WTC11 (cell line): ENCODE measurements at places on chromosomes 4 and X. TPM values are rescaled to one million over a fixed set of nuclear protein-coding genes. Genes with fewer than 3 reads are reported as not detected.
A peak's percentile ranks its signal among the peaks of the same experiment; 100 is the strongest.

DNA sequence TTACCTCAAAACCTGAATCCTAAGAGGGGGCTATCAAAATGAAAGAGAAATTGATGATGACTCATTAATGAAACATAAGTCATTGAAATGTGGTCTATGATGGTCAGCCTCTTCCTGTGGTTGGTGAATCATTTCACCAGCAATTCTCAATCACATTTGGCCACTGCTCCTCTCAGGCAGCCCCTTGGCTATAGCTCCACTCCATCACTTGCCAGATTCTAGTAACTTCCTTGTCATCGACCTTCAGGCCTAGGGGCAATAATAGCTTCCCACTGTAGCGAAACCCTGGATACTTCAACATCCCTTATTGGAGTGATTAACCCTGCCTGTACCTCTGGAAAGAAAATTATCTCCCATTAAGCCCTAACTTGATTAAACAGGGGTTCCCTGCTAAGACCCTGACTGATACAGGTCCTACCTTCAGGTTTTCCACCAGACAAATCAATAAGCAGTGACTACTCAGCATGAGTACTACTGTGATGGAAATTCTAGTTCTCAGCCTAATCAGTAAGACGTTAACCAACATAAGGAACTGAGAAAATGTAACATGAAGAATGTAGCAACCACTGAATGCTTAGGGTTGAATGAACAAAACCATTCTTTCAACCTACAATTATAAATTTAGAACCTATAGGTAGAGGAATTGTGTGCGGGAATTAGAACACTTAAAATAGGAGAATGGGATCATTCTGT lies 30.4 kb downstream of the ADH7 start:
- H3K4me3 ChIP-seq, result no peak overlapping the region
- no peak overlapping the region for H3K27ac ChIP-seq
- peaks cover 20% of the 10 kb centered on the region for H3K4me1 ChIP-seq
- no peak for DNase-seq
- no peaks in the 10 kb centered on the region for H3K27me3 ChIP-seq

DNA sequence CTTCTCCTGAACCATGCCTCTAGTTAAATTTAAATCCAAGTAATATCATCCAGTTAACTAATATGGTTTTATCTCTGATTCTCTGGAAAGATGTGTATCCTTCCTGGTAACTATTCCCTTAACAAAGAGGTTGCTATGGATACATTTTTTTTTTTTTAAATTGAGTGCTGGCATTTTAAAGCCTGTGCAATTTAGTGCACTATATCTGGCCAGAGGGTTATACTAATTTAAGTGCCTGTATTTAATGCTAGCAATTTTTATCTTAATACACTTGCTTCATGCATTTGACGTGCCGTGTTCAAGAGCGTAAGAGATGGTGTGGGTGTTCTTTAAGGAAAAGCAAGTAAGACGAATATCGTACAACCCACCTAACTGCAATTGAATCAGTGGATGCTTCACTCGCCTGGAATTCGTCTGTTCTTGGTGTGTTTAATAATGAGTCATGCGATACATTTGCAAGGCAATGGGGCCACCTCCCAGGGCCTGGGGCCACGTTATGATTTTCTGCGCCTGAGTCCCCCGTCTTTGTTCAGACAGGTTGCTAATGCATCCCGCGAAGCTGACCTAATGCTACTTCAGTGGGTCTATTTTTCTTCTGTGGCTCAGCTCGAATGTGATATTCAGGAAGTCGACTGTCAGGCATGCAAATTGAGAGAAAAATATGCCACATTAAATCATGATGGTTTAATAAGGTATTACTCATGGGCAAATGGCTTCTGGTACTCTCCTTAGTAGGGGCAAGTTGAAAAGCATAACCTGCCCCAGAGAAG lies 14.2 kb upstream of the MID1 start:
- no peak overlapping the region for H3K27ac ChIP-seq
- H3K4me3 ChIP-seq, result no peak overlapping the region
- H3K36me3 ChIP-seq, result peaks cover 10% of the 10 kb centered on the region
- peaks cover 22% of the 10 kb centered on the region for H3K4me1 ChIP-seq

- H3K27ac ChIP-seq, result no peak overlapping the region
- no peak overlapping the region for H3K4me3 ChIP-seq
- H3K36me3 ChIP-seq, result no peaks in the 10 kb centered on the region
- no peaks in the 10 kb centered on the region for H3K27me3 ChIP-seq
- no peak for DNase-seq
Measured at GRCh38 chr4:120316416-120316815, 249.8 kb upstream of the MAD2L1 start.

DNA sequence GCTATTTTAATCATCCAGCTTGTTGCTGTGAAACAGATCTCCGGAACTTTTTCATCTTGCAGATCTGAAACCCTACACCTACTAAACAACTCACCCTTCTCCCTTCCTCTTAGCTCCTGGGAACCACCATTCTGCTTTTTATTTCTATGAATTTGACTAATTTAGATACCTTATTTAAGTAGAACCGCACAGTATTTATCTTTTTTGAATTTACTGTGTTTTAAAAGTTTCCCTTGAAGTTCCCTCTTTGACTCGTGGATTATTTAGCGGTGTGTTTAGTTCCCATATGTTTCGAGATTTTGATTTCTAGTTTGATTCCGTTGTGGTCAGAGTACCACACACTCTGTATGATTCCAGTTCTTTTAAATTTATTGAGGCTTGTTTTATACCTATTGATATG lies 44.6 kb downstream of the EIF2S3 start:
- no peak for DNase-seq
- H3K27ac ChIP-seq, result no peak overlapping the region
- peaks cover 11% of the 10 kb centered on the region for H3K4me1 ChIP-seq
- no peaks in the 10 kb centered on the region for H3K27me3 ChIP-seq
- H3K36me3 ChIP-seq, result no peaks in the 10 kb centered on the region

- H3K27ac ChIP-seq, result no peak overlapping the region
- no peak for DNase-seq
- no peak overlapping the region for H3K4me3 ChIP-seq
- H3K4me1 ChIP-seq, result peaks cover 4% of the 10 kb centered on the region
Measured at GRCh38 chr4:121034017-121034416, 38.3 kb downstream of the NDNF start.

DNA sequence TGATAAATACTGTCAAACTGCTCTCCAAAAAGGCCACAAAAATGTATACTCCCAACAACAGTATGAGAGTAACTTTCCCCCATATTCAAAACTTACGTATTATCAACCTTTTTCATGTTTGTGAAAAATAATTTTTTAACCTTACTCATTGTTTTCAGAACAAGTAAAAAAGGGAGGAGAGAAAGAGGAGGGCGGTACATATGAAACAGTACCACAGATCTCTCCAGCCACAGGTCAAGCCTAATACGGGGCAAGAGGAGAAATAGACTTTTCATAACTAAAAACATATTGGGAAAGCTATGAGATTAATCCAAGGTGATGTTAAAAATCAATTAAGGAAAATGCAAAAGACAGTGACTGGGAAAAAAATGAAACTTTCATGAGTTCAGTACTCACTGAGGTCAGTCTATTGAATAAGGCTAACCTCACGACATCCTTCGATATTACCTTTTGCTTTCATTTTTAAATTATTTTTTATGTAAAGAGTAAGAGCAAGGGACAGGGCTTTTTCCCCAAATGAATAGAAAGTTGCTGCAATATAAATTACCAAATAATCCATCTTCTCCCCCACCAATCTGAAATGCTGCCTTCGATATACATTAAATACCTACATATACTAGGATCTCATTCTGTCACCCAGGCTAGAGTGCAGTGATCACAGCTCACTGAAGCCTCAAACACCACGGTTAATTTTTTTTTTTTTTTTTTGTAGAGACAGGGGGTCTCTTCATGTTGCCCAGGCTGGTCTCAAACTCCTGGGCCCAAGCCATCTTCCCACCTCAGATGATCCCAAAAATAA lies 25.3 kb downstream of the FBXW7 start:
- no peaks in the 10 kb centered on the region for H3K36me3 ChIP-seq
- H3K4me3 ChIP-seq, result no peak overlapping the region
- peak overlapping the region; percentile 38; the same call in 1 of the 2 replicates for H3K27ac ChIP-seq
- no peaks in the 10 kb centered on the region for H3K27me3 ChIP-seq
- peaks cover 35% of the 10 kb centered on the region for H3K4me1 ChIP-seq
- no peak for DNase-seq

DNA sequence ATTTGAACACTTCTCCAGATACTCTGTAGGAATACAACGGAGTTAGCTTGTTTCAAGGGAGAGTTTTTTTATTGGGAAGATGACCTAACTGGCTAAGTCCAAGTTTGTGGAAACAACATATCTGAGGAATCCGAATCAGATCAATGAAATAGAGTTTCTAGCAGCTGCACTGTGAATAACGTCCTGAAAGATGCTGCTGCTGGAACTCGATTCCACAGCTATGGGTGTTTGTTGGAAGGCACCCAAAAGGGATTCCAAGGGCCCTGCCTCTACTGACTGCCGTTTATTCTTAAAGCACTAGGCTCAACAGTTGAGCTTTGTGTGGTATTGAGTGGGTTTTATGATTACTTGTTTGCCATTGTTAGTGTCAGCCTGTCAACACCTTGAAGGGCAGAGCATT lies 6.6 kb upstream of the GBA3 start:
- H3K27ac ChIP-seq, result no peak overlapping the region
- H3K4me1 ChIP-seq, result no peaks in the 10 kb centered on the region
- H3K36me3 ChIP-seq, result no peaks in the 10 kb centered on the region
- H3K4me3 ChIP-seq, result no peak overlapping the region
- no peak for DNase-seq

DNA sequence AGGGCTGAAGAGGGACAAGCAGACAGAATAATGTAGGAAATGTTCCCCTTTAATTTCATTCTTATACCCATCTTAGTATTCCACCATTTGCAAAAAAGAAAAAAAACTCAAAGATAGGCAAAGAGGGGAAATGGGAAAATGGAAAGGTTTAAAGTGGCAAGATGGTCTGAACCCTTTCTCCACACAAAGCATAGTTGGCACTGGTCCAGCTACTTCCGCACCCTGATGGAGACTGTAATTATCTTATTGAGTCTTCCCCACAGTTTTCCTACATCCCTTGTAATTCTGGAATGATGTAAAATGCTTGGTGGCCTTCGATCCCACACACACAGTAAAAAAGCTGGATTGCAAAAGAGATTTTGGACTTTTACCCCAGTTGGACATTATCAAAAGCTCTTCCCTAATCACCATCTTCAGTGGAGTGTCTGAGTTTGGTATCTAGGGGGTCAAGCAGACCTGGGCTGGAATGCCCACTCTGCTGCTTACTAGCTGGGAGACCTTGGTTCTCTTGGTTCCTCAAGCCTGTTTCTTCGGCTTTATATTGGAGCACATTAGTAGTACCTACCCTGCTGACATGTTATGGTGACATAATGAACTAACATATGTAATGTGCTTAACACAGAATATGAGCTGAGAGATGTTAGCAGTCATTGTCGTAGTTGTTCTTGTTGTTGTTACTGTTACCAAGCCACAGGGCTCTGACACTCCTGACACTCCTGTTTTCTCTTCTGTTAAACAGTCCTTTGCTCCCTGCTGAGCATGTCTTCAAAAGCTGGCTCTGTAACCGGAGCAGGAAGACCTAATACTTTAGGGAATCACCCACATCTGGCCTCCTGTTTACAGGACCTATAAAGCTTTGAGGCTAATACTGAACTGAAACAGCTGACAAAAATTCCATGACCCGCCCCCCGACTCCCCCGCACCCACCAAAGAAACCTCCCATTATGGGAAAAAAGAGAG lies 4.7 kb downstream of the SRPX2 start:
- no peak for DNase-seq
- peaks cover 38% of the 10 kb centered on the region for H3K4me1 ChIP-seq
- 0 out of 2 replicates have a peak overlapping the region, but pooled peaks have one; percentile 6 for H3K4me3 ChIP-seq
- no peaks in the 10 kb centered on the region for H3K36me3 ChIP-seq
- H3K27ac ChIP-seq, result no peak overlapping the region
- H3K27me3 ChIP-seq, result peaks cover 3% of the 10 kb centered on the region

DNA sequence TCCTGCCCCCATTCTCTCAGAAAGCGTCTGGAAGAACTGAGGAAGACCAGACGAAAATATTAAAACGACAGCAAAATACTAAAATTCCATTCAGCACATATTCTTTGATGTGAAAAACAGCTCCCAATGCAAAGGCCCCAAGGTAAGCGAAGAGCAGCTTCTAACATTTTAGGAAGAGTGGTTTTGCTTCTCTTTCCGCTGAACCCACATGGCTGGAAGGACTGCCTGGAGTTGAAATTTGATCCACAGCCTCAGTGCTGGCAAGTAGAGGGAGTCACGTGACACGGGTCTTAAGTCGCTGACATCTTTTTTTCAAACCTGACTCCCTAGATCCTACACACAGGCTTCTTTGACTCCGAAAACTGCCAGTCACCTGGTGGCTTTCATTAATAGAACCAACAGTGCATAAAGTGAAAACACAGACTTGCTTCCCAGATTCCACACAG lies at the start of gene FAM13A:
Gene FAM13A (minus strand): TSS at position 233 of the 446 bp plus-strand sequence. CDS start 221 bp downstream, at position 12.
- peaks cover 12% of the 10 kb centered on the region for H3K27me3 ChIP-seq
- peaks cover 10% of the 10 kb centered on the region; the same call in 1 of the 2 replicates for H3K36me3 ChIP-seq
- peaks cover 38% of the 10 kb centered on the region for H3K4me1 ChIP-seq

DNA sequence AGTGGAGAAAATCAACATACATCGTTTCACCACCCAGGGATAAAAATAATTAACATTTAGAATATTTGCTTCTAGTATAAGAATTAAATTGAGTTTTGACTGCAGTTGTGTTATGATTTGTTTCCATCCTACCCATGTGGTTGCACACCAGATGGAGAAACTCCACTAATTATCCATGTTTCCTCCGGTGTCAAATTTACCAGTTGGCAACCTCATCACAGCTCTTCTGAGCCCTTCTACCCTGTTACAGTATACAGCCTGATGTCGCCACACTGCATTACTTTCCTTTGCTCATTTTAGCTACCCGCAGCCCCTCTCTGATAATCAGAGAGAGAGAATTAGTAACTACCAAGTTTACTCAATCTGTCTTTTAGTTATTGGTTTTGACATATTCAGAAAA lies 411.2 kb downstream of the DTHD1 start:
- no peak overlapping the region for H3K4me3 ChIP-seq
- H3K36me3 ChIP-seq, result peaks cover 14% of the 10 kb centered on the region
- H3K27ac ChIP-seq, result no peak overlapping the region
- no peak for DNase-seq
- no peaks in the 10 kb centered on the region for H3K27me3 ChIP-seq

DNA sequence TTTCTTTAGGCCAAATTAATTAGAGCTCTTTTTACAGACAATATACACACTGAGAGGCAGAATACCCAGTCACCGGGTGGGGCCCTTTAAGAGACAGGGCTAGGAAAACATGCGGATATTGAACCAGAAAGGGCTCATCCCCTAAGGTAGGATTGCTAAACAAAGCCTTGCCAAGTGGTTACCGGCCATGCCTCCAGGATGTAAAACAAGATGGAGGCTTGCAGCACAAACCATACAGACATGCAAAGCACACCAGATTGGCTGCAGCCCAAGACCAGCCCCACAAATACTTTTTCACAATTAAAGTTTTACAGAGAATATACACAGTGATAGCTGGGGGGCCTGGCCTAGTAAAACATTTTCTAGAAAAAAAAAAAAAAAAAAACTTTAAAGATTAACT lies 210.0 kb downstream of the KLHL4 start:
- H3K4me3 ChIP-seq, result peak overlapping the region; percentile 27; the same call in 1 of the 2 replicates
- no peak overlapping the region for H3K27ac ChIP-seq
- no peak for DNase-seq
- no peaks in the 10 kb centered on the region for H3K27me3 ChIP-seq
- H3K4me1 ChIP-seq, result peaks cover 7% of the 10 kb centered on the region

The TRO gene
- 39.6 to 51.0 TPM (median 41.6 TPM) in 3 replicates for total RNA-seq

The DRP2 gene
- 0.30 to 0.52 TPM (median 0.39 TPM) in 3 replicates for total RNA-seq

The ADH1B gene
- 1.0 to 1.7 TPM (median 1.5 TPM) in 3 replicates for total RNA-seq
